ENCODE measurements at places on chromosomes 4 and X.

DNA sequence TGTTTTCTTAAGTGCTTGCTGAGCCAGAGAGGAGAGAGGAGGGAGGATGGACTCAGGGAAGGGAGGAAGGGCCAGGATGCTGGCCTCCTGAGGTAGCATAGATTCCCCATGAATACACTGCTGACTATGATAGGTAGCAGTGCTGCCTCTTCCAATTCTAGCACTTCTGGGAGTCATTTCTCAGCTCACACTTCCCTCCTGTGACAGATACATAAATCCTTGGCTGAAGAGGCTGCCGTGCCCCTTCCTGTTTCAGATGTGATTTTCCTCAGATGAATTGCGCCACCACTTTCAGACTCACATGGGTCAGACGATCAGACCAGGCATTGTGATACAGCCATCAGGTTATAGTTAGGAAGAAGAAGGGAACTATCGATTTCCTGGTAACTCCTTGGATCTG, 22.4 kb downstream of the TSC22D3 start:
- DNase-seq = no peak

DNA sequence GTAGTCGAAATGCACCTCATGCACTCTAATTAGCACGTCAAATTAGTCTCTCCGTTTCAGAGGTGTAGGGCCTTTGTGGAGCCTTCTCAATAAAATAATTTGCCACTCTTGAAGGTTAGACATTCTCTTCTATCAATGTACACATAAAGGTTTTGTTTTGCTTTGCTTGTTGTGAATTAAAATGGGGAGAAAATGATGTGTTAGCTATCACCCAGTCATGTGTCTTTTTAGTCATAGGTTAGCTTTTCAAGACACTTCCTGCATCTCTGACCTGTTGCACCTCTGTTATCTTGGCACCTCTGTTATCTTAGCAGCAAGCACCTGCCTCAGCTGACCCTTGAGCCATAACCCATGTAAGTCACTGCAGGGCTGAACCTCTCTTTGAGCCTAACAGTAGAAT, 936 bp downstream of the TMEM144 start:
- DNase-seq = no peak

GRCh38 chr4:56276547-56276946, 110.7 kb downstream of the AASDH start:
- no peak for DNase-seq

DNA sequence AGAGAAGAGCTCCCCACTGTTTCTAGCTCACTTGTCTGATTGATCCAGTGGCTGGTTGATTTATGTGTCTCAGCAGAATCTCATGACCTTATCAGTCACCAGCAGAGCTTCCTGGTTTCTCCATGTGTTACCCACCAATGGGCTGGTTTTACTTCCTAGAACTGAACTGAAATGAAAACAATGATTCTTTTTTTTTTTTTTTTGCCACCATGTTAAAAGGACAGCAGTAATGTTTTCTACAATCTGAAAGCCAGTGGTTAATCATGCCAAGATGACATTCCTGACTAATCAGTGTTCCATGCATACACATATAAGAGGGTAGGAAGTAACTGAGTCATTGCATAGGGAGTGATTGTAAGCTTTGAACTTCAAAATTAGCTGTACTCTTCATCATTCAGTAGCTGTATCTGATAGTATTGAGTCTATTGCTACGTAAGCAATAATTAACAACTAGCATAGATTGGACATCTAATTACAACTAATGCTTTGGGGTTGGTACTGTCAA, 67.7 kb downstream of the SLC4A4 start:
- no peak for DNase-seq

DNA sequence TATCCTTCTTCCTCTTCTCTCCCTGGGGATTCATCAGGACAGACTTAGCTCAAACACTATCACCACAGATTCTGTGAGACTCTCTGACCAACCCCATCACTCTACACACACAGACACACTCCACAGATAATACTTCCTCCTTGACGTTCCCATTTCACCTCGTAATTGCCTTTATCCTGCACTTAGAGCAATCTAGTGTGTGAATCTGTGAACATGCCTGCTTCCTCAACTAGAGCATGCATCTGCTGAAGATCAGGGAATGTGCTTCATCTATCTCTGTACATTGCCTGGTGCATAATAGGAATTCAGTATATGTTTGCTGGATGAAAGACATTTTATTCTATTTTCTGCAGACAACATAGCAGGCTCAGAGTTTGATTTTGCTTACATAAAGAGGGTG, 25.1 kb upstream of the HS6ST2 start:
- no peak for DNase-seq

- no peak for DNase-seq
These were observed 31.3 kb upstream of the GNRHR start for GRCh38 chr4:67785528-67785927.

- DNase-seq = no peak
These were observed 244.3 kb downstream of the PTTG2 start for GRCh38 chr4:38204339-38205035.

DNA sequence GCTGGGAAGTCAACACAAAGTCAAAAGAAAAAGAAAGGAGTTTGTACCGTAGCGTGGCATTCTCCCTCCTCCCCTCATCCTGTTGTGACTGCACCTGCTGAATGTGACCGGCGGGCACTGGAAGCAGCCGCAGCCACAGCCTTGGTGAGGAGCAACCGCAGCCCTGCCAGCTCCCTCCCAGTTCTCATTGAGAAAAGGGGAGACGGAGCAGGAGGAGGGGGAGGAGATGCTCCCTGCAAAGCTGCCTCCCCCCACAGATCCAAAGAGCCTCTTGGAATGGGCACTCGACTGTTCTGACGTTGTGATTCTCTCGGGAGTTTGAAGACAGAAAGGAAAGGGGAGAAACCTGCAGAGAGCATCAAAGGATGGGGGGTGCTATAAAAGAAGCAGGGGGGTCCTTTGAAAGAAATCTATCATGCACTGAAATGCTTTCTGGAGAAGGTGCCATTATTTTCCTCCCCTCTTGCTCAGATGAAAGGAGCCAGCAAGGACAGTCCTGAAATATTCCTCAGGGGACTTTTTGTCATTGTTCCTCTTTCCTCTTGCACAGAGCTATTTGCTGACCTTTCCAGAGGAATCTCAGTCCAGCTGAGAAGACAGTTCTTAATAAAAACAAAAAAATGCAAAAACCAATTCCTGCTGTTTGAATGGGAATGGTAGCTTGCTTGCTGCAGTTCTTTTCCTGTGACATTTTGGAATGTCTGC, 429.7 kb downstream of the MAPK10 start:
- DNase-seq = no peak

DNA sequence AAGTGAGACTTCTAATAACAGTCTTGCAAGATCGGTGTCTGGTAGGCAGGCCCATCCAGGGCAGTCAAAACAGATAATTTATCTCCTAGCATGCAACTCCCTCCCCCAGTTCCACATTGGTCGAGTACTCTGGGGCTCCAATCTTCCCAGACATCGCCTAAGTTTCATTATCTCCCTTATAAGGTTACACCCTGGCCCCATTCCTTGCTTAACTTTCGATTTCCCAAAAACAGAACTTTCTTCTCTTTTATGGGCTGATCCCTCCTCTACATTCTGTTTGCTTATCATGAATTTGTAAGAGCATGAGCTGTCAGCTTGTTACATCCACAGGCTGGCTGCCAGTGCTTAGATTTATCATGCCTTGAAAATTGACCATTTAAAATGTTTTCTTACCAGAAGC, 471.3 kb downstream of the TECRL start:
- DNase-seq = no peak

DNA sequence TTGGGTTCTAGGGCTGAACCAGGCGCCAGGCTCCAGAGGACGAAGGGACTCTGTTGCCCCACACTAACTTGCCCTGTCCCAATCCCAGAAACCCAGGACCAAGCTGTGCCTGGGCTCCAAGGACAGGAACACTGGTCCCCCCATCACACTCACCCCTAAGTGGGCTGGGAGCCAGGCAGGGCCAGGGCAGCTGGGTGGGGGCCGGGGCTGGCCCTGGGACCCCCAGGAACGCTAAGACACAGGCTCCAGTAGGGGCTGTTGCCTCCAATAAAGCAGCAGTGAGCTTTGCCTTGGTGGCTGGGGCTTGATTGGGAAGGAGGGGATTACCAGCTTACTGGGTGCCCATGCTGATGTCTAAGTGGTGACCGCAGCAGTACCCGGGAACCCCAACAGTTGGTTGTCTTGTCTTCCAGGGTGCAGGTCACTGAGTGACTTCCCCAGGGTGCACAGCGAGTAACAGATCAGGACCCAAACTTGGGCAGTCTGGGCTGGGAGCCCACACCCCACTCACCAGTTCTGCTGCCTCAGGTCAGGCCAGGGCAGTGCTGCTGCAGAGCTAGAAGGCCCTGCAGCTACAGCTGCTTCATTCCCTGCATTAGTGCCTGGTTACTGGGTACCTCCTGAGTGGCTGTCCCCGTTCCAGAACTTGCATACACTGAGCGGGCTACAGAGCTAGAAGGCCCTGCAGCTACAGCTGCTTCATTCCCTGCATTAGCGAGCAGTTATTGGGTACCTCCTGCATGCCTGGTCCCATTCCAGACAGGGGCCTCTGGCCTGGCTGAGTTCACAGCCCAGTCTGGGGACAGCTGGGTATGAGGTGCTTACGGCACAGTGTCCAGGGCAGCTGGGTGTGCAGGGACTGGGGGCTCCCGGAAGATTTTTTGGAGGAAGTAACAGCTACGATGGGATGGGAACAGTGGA, 9.4 kb upstream of the ADD1 start:
- DNase-seq = no peak

- DNase-seq = no peak
These were observed 68.2 kb downstream of the ZNF827 start for GRCh38 chr4:145870155-145871020.

DNA sequence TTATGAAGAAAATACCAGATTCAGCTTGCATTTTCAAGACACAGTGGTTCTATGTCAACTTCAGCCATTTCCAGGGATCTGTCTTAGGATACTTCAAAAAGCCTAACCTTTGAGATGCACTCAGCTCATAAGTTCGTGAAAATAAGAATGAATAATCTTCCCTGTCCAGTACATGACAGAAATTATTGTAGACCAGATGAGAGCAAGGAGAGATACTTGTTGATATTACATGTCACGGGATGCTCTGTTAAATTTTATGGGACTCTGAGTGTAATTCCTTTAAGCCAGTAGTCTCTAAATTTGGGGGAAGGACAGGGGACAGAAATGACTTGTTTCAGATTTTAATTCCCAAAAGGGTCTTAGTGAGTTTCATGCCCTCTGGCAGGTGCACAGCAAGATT, 8.8 kb downstream of the TBL1X start:
- no peak for DNase-seq

GRCh38 chr4:140930557-140930956, 174.4 kb upstream of the TBC1D9 start:
- DNase-seq = no peak

DNA sequence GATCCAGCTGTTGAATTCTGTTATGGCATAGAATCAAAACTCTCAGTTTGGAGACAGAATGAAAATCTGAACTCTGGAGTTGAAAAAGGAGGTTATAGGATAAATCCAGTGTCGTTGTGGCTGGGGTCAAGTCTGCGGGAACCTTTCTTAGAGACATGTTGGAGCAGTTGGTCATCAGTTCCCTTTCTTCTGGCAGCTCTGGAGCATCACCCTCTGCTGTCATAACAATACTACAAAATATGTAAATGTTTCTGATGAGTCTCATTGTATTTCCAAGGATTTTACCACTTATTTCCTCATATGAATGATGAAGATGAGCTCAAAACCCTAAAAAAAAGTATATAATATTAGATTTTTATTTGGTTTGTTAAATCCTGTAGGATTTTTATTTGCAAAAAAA, 7.5 kb downstream of the TLR10 start:
- no peak for DNase-seq

- DNase-seq = no peak
These were observed 222.2 kb upstream of the NUDT6 start for GRCh38 chr4:123144616-123145015.

- DNase-seq = no peak
These were observed 103.3 kb upstream of the FAM9C start for GRCh38 chrX:13147733-13148132.

DNA sequence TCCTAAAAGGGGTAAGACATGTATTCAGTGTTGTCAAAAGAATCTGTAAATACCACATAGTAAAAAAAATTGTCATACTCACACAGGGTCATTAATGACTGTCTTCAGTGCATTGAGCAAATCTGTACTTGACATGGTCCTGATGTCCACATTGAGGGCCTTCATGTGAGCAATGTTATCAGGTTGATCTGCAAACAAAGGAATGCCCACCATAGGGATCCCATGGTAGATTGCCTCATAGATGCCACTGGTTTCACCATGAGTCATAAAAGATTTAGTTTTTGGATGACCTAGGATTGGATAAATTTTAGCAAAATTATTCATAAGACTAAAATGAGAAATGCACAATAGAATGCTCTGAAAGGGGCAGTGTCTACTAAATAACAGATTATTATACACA, 38.1 kb upstream of the UGT2B15 start:
- no peak for DNase-seq

DNA sequence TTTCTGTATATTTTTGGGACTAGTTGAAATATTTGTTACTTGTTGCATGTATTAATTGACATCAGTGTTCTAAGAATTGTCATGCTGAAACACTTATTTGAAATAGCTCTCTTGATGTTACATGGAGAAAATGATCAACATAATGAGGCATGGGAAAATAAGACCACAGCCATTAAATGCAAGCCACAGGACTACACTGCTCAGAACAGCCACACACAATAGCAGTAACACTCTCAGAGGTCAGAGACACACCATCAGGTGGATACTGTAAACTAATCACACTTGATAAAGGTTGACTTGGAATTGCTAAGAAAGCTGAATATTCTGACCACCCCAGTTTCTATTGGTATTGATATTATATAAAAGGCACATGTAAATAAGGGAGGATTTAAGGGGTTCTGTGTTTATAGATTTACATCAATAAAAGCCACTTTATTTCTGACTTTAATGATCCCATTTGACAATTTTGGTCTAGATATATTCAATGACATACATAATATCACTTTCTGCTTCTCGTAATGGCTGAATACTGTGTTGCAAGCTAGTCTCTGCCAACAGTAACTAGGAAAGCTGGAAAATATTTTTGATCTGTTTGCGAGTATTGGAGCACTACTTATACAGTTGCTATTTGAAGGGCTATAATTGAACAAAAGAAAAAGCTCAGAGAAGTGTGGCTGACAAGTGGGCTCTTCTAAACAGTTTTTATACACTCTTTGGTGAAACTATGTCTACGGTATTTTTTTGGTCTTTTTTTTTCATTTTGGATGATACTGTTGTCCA, 876.5 kb upstream of the INTU start:
- no peak for DNase-seq

DNA sequence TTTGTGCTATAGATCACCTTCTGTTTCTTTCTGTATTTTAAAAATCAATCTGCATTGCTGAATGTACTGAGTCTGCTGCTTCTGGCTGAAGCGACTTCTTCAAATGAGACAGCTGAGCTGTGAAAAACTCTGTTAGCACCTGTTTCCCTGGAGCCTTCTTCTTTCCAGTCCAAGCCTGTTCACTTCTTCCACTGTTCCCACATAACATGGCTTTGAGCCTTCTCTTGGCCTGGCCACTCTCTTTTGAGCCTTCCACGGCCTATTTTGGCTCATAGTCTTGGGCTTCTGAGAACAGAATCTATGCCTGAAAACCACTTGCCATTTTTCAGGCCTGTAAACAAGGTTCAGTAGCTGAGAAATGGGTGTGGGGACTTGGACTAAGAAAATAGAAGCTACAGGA, 132.9 kb upstream of the IGFBP7 start:
- DNase-seq = no peak

GRCh38 chr4:55876387-55876786, 22.9 kb downstream of the EXOC1 start:
- DNase-seq = no peak

- DNase-seq = no peak
These were observed 26.9 kb upstream of the PASD1 start for GRCh38 chrX:151536571-151536970.
